KG1 (cell line): ENCODE measurements at places on chromosomes 1 and 21.

- DNase-seq: no peak
Observed at GRCh38 chr1:8494681-8495080, 176.8 kb downstream of the SLC45A1 start.

GRCh38 chr1:3817821-3818597, 21.7 kb upstream of the LRRC47 start:
- DNase-seq: no peak

DNA sequence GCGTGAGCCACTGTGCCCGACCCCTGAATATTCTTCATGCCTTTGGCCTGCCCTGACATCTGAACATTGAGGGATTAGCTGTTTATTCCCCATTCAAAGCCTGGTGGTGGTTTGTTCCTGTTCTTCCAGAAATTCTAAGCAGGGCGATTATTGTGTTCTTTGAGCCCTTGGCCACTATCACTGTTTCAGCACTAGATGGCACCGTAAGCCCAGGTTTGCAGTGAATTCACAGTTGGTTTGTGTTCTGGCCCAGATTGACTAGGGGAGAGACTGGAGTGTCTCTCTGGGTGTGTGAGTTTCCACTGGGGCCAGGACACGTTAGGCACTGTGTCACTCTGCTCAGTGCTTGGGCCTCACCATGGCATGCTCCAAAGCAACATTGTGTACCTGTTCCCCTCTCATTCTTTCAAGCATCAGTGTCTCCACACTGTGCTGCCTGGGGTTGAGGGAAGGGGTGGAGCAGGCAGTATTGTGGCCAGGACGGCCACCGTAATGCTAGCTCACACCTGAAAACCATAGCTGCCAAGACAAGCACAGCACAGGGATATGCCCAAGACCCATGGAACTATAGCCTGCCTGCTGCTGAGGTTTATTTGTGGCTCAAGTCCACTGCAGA, 52.7 kb downstream of the PKN2 start:
- no peak for DNase-seq

GRCh38 chr1:101112051-101112780, 86.6 kb upstream of the DPH5 start:
- peak; percentile 60 for DNase-seq

GRCh38 chr1:181184621-181185020, 96.1 kb downstream of the IER5 start:
- no peak for DNase-seq

GRCh38 chr1:14136152-14136763, 436.3 kb downstream of the PRDM2 start:
- DNase-seq: no peak

DNA sequence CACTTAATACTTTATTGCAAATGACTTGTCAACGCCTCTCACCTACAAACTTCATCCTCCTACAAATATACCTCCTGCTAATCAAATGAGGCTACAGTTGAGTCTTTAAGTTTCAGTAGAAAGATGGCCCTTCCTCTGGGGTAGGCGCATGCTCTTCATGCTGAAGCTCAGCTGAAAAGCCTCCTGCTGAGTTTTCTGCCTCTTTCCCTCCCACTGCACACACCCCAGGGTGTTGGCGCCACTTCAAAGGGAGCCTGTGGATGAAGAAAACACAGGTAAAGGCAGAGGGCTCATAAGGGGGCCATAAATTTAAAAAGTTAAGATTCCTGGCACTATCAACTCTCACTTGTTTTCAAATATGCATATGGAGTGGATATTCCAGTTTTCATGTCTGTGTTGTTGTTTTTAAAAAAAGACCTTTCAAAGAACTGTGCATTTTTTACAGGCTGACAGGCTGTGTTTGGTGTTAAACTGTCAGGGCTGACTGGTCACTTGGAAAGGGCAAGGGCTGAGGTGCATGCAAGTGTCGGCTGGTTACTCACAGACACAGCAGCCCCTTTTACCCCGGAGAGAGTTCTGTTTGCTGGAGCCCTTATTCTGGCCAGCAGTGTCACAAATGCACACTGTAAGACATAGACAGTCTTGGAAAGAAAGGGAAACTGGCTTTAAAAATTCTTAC, 42.9 kb upstream of the LGALS8 start:
- no peak for DNase-seq

DNA sequence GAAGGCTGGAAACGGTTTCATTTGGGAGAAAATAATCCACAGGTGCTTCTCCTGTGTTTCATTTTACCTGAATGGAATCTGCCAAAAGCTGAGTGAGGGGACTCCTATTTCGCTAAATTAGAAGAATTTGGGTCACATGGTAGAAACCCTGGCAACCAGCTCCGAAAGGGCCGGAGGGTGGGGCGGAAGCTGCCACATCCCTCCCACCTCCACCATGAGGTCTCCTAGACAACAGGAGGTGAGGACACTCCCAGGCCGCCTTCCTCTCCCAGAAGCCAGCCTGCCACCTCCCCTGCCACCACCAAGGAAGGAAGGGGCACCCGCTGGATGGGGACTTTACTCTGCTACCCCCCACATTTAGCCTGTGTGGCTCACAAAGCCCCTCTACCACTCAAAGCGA, 199.9 kb upstream of the ZC3H12A start:
- no peak for DNase-seq

GRCh38 chr21:38538353-38538752, 40.1 kb upstream of the ERG start:
- DNase-seq: no peak

GRCh38 chr1:93576346-93576745, 105.3 kb downstream of the BCAR3 start:
- DNase-seq: no peak

DNA sequence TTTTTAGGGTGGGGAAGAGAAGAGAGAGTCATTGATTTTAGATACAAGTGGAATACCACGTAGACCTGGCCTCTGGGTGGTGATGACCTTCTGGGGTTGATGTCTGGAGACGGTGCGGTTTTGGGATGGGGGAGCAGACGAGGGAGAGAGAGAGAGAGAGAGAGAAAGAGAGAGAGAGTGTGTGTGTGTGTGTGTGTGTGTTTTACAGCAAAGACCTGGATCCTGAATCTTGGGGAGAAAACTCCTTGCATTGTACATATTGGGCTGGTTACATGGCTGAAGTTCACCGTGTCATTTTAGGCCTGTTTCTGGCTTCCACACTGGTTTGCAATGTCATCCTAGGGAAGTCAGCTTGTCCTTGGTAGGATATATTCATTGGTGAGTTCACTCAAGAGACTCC, 89.0 kb downstream of the GALNT2 start:
- no peak for DNase-seq

- DNase-seq: no peak
Observed at GRCh38 chr1:76230842-76231281, 156.3 kb downstream of the ST6GALNAC3 start.

- DNase-seq: no peak
Observed at GRCh38 chr21:38729754-38730379, 75.9 kb upstream of the ETS2 start.

GRCh38 chr1:227607336-227607898, 44.1 kb downstream of the ZNF678 start:
- DNase-seq: no peak

DNA sequence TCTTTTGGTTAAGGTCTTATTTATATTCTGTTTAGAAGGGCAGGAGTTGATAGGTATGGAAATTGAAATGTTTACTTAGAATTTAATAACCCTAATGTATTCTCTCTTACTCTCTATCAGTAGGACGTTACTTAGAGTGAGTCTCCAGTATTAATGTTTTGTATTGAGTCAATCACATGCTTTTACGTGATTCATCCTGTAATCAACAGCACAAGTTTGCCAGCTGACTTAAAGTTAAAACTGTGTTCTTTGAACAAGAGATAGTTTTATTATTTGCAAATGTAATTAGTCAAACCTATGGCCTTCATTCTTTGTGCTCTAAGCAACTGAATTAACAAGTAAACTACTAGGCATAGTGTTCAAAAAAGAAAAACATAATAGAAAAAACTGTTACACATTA, 57.3 kb downstream of the PKN2 start:
- no peak for DNase-seq

DNA sequence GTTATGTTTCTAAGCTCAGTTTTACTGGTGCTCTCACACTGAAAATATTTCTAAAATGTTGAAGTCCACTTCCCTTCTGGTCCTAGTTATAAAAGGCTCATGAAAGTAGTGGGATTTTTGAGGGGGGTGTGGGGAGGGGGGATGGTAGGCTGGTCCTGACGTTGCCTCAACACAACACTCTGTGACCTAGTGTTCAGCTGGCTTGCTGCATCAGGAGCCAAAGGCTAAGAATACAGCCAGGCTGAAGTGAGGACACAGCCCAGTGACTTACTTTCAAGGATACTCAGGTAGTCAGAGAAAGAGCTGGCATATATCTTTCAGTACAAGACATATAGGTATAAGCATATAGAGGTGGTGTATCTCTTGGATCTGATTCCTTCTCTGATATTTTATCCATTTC, 151.9 kb upstream of the C8B start:
- no peak for DNase-seq

- no peak for DNase-seq
Observed at GRCh38 chr1:9201401-9202239, 33.0 kb upstream of the H6PD start.

DNA sequence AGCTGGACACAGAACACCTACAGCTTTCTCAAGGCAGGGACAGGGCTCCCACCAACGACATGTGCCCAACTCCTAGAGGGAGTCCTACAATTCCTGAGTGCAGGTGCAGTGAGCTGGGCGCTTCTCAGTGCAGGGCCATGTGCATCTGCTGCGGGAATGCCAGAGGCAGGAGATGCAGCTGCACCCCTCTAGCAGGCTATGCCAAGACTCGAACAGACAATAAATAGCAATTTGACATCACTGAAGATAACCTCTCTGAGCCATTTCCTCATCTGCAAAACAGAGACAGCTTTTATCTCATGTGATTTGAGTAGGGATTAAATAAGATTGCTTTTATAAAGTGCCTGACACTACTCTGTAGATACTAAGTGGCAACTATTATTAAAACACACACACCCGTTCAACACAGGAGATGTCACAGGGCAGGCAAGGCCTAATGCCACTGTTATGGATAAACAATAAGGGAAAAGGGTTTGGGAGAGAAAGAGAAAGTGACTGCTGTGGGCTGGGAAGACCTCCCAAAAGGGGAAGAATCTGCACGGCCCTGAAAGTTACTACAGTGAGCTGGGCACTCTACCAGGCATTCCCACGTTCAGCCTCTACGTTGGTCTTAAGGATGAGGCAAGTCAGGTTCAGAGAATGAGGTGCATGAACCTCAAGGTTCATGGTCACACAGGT, 5.7 kb downstream of the SLC9A1 start:
- DNase-seq: no peak

- no peak for DNase-seq
Observed at GRCh38 chr1:85374160-85374559, 90.8 kb downstream of the DDAH1 start.

DNA sequence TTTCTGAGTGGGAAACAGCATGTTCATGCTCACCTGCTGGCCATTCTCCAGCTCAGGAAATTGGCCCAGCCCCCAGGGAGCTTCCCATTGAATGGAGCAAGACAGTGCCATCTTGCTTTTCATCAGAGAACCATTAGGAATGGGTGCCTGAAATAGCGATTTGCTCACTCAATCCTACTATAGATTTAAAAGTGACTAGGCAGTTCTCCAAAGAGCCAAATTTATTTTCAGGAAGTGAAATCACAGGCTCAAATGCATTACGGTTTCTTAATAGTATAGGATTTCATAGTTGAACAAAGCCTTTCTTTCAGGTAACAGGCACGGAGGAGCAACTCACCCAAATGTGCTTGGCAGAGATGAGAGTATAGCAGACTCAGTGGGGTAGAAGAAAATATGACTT, 272.1 kb downstream of the GRIK1 start:
- no peak for DNase-seq

DNA sequence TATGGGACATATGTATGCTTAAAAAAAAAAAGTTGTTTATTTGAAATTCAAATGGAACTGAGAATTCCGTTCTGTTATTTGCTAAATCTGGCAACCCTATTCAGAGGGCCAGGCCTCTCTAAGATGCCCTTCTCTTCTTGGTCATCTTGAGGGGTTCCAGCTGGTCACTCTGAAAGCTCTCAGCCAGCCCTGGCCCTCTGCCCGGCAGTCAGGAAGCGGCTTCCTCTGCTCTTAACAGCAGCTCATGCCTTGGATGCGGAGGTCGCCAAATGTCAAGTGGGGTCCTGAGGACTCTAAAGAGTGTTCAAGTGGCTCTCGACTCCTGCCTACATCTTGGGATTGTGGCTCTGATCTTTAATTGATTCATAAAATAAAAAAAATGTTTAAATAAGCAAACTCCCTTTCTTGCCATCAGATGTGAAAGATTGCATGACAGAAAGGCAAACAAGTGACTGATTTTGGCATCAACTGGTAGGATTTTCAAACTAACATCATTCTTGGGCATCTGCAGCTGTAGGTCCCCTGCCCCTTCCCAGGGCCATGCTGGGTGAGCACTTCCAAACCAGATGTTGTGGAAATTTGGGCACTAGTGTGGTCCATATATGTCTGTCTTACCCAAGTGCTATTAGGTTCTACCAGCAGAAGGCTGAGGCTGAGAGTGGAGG, 130.8 kb downstream of the PRDM2 start:
- DNase-seq: no peak

DNA sequence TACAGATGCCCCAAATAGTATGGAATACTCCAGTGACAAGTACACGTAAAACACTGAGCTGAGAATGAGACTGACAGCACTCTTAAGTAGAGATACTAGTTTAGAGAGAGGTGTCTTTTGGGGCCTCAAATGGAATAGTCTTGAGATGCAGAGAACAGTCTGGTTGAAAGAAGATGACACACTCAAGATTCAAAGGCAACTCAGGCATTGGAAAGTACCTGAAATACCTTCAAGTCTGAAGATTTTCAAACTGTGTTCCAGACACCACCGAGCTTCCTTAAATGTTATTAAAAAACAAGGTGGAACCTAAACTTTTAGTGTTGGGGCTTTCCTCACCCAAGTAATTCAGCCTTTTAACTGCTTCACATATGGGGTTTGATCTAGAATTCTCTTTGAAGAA, 437.7 kb downstream of the OMA1 start:
- no peak for DNase-seq

DNA sequence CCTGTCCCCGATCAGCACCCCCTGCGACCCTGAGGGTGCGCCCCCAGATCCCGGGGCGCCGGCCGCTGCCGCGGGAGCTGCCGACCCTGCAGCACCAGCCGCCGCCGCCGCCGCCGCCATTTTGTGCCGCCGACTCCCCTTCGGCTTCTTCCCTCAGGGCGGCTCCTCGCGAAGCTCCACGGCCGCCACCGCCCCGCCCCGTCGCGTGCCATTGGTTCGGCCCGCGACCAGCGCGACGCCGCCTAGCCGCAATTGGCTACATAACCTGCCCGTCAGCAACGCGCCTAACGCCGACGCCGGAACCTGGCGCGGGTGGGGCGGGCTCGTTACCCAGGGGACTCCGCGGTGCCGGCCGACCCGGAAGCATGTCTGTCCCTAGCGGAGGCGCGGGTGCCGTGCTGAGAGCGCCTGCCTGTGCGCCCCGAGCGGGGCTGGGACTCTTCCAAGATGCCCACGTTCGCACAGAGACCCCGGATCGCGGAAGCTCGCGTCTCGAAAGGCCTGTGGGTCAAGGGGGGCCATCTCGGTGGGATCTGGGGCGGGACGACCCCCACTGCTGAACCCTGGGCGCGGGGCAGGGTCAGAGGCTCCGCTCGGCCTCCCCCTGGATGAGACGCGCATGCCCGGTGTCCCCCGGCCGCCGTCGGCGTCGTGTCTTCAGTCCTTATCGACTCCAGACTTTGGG, at the start of gene CCNL2:
Gene CCNL2 (minus strand): TSS at position 149 of the 685 bp plus-strand sequence. CDS start 29 bp downstream, at position 120.
- peak; percentile 97 for DNase-seq

- DNase-seq: no peak
Observed at GRCh38 chr1:116873680-116874271, 35.9 kb upstream of the PTGFRN start.
